ENCODE measurements at places on chromosomes 11 and 22. TPM values are rescaled to one million over a fixed set of nuclear protein-coding genes. Genes with fewer than 3 reads are reported as not detected.

The VSIG2 gene
- not detected for total RNA-seq

The SCUBE2 gene
- not detected for total RNA-seq

GRCh38 chr11:109984634-109985289 is 108.4 kb upstream of the ZC3H12C start:
- ATAC-seq = peak; percentile 69

DNA sequence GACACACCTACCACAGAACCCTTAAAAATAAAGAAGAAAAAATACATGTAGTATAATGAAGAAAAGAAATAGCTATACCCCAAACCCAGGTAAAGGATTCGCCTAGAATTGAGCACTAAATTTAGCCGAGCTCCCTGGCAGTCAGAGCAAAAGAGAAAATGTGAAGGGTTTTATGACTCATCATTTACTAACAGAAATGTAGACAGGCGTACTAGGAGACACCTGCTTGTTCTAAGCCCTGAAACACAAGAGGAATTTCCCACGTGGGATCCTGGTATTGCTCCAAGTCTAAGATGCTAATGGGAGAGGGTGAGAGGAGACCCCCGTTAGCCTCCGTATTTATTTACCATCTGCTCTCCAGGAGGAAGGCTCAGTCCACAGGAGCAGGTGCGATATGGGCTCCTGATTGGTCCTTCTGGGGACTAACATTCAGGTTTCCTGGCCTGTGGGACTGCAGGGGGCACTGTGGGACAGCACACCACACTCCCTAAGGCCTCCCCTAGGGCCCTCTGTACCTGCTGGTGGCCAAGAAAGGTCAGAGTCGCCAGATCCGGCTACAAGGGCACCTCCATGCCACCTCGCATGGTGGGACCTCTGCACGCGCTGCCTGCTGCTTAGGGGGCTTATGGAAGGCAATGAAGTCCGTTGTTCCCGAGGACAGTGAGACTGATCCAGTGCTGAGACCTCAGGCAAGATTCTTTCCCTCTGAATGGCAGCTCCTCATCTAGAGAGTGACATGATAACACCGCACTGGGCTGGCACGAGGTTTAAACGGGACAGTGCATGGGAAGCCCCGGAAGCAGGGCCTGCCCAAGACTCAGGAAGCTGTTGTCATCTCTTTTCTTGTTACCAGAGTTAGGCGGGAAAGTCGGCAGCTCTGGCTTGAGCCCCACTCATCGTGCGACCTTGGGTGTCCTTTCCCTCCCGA is 25.8 kb downstream of the KCNC1 start:
- ATAC-seq = peak; percentile 64

The LRRC74B gene
- not detected for total RNA-seq

DNA sequence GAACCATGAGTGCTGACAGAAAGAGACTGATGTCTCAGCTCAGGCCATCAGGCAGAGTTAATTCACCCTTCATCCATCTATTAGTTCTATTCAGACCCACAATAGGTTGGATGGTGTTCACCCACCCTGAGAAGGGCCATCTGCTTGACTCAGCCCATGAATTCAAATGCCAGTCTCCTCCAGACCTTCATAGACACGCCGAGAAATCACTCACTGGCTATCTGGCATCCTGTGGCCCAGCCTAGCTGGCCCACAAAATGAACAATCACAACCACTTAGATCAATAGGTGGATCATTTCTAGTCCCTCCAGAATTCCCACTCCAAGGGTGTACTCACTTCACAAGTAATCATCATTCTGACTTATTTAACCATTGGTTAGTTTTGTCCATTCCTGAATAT is 58.2 kb downstream of the MYEOV start:
- no peak for ATAC-seq

DNA sequence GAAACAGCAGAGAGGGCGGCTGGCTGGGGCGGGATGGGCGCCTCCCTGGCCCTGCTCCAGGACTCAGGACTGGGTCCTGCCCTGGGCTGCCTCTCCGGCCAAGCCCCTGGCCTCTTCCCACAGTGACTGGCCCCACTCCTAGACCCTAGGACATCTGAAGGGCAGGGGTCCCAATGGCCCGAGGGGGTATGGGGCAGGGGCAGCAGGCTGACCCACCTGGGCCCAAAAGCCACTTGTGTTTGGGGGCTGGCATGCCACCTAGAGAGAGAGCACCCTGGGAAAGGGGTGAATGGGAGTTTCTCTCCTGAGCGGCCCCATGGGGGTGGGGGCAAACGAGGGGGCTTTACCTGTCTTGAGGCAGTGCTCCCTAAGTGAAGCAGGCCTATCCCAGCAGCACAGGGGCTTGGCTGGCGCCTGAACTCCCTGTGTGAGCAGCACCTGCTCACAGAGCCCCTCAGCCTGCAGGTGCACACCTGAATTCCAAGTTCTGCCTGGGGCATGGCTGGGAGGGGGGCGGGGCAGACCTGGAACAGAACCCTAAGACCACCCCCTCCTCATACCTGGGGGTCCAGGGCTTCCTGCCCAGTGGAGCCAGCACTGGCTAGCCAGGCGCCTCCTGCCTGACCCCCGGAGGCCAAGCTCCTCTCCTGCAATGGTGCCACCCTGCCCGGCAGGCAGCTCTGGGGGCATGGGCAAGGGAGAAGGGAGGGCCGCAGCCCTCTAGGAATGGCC is 16.9 kb downstream of the DUSP8 start:
- ATAC-seq = no peak

GRCh38 chr11:128291007-128291406 is 296.4 kb downstream of the ETS1 start:
- no peak for ATAC-seq

DNA sequence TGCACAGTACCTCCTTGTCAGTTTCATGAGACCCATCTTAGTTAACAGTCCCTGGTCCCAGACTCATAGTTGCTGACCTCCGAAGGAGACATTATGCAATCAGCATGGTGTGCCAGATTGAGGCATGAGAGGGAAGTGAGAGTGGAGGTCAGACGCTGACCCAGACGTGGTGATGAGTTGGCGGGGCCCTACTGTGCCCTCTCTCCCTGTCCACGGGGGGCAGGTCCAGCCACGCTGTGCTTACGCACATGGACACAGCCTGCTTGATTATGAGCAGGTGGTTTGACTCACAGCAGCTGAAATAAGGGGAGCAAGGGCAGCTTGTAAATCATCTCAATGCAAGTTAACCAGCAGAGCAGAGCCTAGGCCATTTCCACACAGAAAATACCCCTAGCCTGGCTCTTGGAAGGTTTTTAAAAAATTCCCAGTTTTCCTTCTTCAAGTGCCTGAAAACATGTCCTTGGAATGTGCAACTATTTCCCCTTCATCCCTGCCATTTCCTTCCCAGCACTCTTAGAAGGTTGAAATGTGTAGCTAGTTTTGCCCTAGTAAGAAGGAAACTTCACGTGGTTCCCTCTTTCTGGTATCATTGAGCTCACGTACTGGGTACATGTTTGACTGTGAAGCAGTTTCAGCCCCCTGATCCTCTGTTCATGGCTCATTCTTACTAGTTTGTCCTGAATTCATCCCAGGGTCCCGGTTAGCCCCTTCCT is 122.6 kb upstream of the SORL1-AS1 start:
- peak; percentile 56 for ATAC-seq

GRCh38 chr11:74520927-74521665 is 27.6 kb upstream of the LIPT2 start:
- ATAC-seq = no peak

The KRTAP5-11 gene
- total RNA-seq = not detected

The POU2AF2 gene
- not detected for total RNA-seq

DNA sequence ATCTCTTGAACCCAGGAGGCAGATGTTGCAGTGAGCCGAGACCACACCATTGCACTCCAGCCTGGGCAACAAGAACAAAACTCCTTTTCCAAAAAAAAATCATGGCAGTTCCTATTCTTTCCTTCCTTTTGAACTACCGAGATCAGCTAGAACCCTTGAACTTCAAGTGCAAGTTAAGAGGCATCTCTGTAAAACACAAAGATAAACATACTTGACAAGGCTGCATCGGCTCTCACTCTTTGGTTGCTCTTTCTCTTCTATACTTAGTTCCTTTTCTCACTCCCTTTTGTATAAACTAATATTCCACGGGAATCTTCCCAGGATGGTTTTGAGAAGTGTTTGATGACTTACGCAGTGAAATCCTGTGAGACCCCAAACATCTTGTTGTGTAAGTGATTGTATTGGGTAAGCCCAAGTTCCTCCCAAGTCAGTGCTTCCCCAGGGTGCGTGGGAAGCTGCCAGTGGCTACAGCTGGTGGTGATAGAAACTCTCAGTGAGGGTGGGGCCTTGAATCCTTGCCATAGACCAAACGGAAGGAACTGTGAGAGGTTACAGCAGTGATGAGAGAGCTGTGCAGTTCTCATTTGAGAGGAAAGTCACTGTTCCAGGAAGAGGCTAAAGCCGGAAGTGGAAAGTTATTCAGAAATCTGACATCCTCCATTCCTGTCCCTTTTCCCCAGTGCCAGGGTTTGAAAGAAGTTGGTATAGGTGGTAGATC is 24.1 kb upstream of the CDC42EP2 start:
- peak; percentile 49 for ATAC-seq

DNA sequence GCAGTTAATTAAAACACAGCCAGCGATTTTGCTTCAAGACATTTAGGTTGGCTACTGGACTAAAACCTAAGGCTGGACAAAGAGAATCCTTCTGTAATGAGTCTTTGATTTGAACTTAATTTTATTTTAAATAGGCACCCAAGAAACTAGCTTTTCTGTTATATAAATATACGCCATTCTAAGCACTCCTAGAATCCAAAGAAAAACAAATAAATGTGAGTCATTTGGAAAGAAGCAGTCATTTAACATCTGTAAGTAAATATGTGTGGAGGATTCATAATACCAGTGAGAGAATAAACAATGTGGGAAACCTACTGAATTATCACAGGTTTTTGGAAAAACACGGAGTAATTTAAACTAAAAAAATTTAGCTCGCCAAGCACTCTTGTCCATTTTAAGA is 1.2 kb upstream of the TECTA start:
- ATAC-seq = no peak

DNA sequence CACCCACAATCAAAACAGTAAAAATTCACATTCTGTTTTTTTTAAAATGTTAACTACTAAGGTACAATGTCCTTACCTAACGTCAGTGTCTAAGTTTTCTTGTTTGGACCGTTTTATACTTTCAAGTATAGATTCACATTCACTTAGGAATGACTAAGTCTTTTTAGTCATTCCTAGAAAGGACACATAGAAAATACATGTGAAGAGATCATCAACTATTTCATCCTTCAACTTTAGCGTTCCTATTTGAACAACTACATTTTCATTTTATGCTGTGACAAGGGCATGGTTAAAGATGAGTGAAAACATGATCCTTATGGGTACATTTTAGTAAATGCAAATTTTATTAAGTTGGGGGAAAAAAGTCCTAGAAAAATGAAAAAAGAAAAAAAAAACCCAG is 62.8 kb downstream of the DDX10 start:
- ATAC-seq = peak; percentile 84

The NXPE4 gene
- not detected for total RNA-seq

The C11orf21 gene
- total RNA-seq = 8.4 TPM

DNA sequence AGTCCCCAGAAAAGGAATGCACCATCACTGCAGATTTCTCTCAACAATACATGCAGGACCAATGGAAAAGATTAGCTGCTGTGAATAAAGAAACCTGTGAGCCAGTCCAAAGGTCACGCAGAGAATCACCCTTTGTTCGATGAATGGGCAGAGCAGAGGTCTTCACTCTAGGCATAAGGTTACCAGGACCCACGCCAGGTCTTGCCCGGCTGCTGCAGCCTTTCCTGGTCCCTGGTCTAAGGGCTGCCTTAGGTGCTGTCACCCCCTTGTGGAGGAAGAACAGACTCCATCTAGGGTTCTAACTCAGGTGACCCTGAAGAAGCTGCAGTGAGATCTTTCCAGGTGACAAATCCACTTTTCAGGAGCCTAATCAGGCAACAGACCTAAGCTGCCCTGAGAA is 29.0 kb upstream of the NAP1L4 start:
- ATAC-seq = peak; percentile 63

DNA sequence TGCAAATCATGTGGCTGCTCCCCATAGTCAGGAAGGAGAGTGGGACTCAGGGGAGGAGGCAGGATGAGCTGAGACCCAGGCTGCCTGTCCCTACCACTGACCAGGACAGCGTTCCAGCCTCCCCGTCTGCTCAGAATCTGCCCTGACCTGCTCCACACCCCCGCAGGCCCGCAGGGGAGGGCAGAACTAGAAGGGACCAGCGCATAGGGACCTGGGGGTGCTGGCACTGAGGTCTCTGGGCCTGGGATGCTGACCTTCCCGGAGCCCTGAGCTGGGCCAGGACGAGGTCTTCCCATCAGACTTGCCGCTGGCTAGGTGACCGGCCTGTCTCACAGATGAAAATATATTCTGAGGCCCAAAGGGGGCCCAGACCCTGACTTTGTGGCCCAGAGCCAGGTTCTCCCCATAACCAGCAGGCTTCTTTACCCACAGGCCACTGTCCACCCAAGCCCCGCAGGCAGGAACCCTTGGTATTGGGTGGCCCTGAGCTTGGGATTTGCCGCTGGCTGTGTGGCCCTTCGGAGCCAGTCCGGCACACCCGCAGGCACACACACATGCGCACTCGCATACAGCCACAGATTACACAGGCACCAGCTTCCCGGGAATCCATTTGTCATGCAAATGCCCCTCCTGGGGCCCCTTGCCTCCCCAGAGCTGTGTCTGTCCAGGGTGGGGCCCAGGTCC is 13.8 kb upstream of the PIM3 start:
- no peak for ATAC-seq

- no peak for ATAC-seq
Measured at GRCh38 chr22:27628891-27629631, 172.5 kb downstream of the MN1 start.

The SLC25A1 gene
- 33.4 TPM for total RNA-seq

The MAJIN gene
- total RNA-seq = not detected

The MS4A4E gene
- not detected for total RNA-seq

The YPEL4 gene
- 1.5 TPM for total RNA-seq

The PDGFD gene
- total RNA-seq = not detected

DNA sequence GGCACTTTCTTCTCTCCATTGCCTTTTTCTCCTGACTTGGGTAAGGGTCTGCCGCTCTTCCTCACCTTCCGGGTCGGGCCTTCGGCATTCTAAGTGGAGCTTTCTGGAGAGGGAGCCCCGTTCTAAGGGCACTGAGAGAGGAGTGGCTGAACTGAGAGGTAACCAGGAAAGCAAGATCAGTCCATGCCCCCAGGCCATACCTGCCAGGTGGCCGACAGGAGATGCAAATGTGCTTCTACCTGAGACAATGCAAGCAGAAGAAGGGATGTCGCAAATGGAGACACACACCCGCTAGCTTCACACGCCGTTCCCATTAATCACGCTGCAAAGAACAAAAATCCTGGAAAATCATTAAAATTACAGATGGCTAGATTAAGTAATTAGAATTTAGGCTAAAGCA is 156.4 kb upstream of the TBCEL start:
- ATAC-seq = no peak

GRCh38 chr11:117950993-117951961 is 22.1 kb upstream of the TMPRSS13 start:
- ATAC-seq = peak; percentile 60

The APOA4 gene
- not detected for total RNA-seq

DNA sequence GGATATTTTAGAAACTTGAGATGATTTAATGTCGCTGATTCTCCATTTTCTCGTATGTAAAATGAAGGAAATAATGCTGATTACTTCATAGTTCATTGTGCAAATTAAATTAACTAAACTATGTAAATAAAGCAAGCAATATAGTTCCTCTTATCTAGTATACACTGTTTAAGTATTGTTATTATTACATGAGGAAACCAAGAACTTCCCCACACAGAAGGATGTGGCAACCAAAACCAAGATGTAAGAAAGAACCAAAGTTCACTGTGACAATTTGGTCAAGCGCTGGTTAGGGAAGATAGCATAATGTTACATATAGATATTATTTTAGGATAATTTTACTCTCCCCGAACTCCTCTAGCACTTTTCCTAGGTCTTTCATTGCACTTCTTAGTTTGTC is 103.2 kb downstream of the XKR3 start:
- ATAC-seq = no peak

The OR51B2 gene
- 0.29 TPM for total RNA-seq

The TMPRSS5 gene
- total RNA-seq = 0.95 TPM

The TRIM29 gene
- not detected for total RNA-seq

All from activated T-helper 17 cell treated with anti-CD3 and anti-CD28 coated beads, Interleukin-2, amount 50 U/mL, for 72 hours (primary cell).